ENCODE measurements at places on chromosomes 4 and X.

GRCh38 chrX:38986586-38986985 lies 185.3 kb downstream of the MID1IP1 start:
- no peak for DNase-seq

- DNase-seq: peak; percentile 74
Observed at GRCh38 chrX:107775734-107776511, at the start of gene TSC22D3. Gene TSC22D3 (minus strand): TSS chrX:107775787. CDS start chrX:107775419, 368 bp downstream.

- no peak for DNase-seq
Observed at GRCh38 chrX:153447581-153447960, 1.7 kb upstream of the TREX2 start.

DNA sequence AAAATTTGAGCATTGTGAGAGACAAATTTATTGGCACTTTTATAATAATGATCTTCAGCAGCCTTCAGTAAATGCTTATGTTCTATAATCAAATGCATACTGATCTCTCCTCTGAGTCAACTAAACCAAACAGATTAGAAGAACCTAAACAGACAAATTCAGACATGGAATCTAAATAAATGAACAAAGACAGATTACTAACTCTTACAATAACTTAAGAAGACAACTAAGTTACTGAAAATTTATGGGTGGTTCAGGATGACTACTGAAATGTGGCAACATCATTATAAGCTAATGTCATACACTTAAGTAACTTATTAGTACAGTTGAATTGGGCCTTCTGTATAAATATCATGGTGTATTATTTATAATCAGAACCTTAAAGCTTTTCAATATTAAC lies 127.3 kb downstream of the NEK1 start:
- DNase-seq: no peak

DNA sequence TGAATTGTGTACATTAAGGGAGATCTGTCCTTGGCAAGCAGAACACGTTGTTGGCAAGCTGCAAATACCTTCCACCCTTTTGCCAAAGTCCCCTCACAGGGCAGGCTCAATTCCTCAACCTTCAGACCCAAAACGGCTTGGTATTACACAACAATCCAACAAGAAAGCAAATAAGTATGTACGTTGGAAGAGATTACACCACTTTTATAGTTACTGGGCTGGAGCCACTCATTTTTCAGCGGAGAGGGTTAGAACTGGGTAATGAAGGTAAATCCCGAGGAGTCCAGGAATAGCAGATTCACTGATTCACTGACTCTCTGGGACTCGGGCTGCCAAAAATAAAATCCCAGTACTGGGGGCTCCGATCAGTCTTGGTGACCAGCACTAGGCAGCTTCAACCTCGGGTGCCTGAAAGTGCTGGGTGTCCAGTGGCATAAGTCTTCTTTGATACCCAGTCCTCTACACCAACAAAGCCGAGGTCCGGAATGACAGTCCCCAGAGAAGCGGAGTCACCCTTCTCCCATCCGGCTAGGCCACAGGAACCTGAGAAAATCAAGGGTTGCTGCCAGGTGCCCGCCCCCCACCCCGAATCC lies 587 bp downstream of the TIMM8A start:
- no peak for DNase-seq

GRCh38 chrX:120356084-120356483 lies 5.8 kb upstream of the ATP1B4 start:
- DNase-seq: no peak

GRCh38 chr4:40264995-40265909 lies 68.4 kb downstream of the RHOH start:
- peak; percentile 56 for DNase-seq

- no peak for DNase-seq
Observed at GRCh38 chr4:47410271-47410670, 53.2 kb downstream of the COMMD8 start.

Data from femur (tissue), 1 donor.